Frontal cortex (tissue), 4 donors: ENCODE measurements at places on chromosomes 5 and 9. TPM values are rescaled to one million over a fixed set of nuclear protein-coding genes. Genes with fewer than 3 reads are reported as not detected.

The F2RL1 gene
- 1.2 TPM for total RNA-seq

The RPP25L gene
- 6.1 TPM for total RNA-seq

The GDF9 gene
- total RNA-seq, result 1.2 TPM

The PLPP7 gene
- 6.1 TPM for total RNA-seq

The PCDHB5 gene
- total RNA-seq, result 7.3 TPM

The TMEFF1 gene
- 53.0 TPM for total RNA-seq

The PCDHGA6 gene
- 9.0 TPM for total RNA-seq

The EMB gene
- 6.5 TPM for total RNA-seq

The RANBP17 gene
- total RNA-seq, result 190 TPM

The EQTN gene
- 1.6 TPM for total RNA-seq

The SCAMP1 gene
- total RNA-seq, result 376 TPM

The SLC23A1 gene
- total RNA-seq, result not detected

The RFESD gene
- 1.2 TPM for total RNA-seq

The WWC1 gene
- total RNA-seq, result 78.3 TPM

The GADD45G gene
- 4.5 TPM for total RNA-seq

The TMEM215 gene
- 0.82 TPM for total RNA-seq
